Myometrial cell (primary cell): ENCODE measurements at places on chromosomes 1 and 21. TPM values are rescaled to one million over a fixed set of nuclear protein-coding genes. Genes with fewer than 3 reads are reported as not detected.

KIF14 gene
- 8.6 and 12.6 TPM in 2 replicates for total RNA-seq

AK4 gene
- 1.6 and 3.5 TPM in 2 replicates for total RNA-seq

ZZZ3 gene
- 26.2 and 34.4 TPM in 2 replicates for total RNA-seq

SEMA4A gene
- total RNA-seq, result under 0.01 and 0.35 TPM in 2 replicates
